ENCODE measurements at places on chromosomes 12 and 14.

DNA sequence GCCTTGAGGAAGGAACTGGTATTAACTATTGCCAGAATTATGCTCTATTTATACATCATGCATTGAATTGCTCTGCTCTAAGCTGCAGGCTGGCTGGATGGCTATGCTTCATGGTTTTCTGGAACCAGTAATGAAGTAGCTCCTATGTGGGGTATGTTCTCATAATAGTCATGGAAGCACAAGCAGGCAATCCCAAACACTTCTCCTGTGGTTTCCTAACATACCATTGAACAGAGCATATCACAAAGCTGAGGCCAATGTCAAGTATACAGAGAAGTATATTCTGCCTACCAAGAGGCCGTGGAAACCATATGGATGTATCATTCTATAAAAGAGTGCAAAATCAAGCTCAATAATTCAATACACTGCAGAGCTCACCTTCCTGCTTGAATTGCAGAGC lies 1752.4 kb upstream of the FLRT2 start:
- DNase-seq, result no peak

- DNase-seq, result no peak
Measured at GRCh38 chr14:79658769-79659168, 552.5 kb downstream of the DIO2 start.

- DNase-seq, result no peak
Measured at GRCh38 chr14:104908303-104908702, 16.4 kb upstream of the PLD4 start.

GRCh38 chr12:62106547-62107185 lies 153.5 kb upstream of the USP15 start:
- DNase-seq, result no peak

- DNase-seq, result no peak
Measured at GRCh38 chr12:107560165-107560898, 125.3 kb upstream of the PWP1 start.

DNA sequence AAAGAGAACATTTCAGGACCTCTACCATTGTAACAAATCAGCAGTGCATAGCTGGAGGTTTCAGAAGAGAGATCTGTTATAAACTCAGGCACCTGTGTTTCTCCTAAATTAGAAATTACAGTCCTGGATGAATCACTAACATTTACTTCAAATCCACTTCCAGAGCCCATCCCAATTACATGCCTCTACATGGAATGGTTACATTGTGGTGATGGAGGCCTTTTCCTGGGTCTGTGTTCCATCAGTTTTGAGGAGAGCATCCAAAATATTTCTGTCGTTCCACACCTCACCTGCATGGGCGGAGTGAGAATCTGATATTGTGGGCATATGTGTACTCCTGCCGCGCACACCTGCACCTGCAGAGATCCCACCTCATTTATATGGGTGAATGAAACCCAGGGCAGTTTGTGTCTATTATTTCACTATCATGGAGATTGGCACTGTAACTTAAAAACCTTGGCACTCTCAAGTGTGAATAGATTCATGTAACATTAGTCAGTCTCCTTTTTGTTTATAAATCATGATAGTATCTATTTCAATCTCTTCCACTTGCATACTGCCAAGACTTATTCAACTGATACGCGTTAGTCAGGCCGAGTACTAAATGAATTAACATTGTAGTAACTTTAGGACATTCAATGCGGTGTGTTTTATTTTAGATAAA lies 215.1 kb upstream of the FAR2 start:
- no peak for DNase-seq

DNA sequence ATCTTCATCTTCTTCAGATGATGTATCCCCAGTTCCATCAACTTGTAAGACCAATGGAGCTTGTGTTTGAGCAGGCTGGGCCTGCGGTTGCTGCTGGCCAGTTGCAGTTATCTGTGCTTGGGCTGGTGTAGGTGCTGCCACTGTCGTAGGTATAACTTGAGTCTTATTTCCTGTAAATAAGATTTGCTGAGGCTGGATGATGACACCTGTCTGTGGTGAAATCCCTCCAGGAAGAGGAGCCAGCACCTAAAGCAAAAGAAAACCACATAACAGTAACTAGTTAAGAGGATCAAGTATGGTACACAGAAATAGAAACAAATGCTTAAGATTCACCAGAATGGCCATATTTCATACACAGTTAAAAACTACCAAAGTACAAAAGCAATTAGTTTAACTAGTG lies 28.2 kb downstream of the GTF2A1 start:
- DNase-seq, result no peak

- no peak for DNase-seq
Measured at GRCh38 chr14:90562652-90563051, 165.8 kb downstream of the CALM1 start.

DNA sequence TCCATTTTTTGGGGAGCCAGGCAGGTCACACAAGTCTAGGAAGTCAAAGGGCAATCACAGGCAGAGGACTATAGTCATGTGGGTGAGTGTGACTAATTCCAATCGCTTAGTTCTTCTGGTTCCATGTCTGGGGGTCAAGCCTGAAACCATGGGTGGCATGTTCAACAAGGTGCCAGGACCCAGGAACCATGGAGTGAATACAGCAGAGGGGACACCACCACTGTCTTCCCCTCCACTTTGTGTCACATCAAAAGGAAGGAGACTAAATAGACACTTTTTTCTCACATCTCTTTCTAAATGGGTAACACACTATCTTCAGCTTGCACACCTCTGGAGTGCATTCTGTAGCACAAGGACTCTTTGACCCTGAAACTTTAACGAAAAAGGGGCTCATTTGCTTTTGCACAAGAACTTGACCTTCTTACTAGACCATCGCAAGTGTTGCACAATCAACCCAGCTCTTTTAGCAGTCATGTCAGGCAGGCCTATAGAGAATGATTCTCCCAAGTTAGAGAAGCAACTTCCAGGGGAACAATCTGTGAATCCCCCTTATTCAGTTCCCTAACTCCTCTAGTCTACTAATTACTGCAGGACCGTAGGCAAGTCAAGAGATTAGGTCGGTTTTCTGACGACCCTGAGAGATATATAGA lies 398.7 kb downstream of the NELL2 start:
- DNase-seq, result no peak

DNA sequence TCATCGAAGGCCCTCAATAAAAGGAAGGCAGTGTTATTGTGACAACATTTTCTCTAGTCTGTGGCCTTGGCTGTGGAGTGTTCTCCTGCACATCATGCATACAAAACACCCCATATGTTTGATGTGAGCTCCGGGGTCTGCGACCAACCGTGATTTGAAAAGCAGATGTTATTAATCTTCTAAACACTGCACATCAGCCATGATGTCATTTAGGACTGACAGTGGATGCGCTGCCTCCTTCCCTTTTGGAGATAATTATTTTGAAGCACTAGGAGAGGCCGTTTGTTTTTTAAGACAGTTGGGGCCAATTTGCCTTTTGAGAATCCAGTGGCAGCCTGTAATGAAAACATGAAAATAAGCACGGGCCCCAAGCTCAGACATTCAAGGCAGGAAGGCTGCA lies 1041.6 kb downstream of the BCL11B start:
- no peak for DNase-seq

- peak; percentile 57 for DNase-seq
Measured at GRCh38 chr12:16880864-16881285, 274.9 kb upstream of the LMO3 start.

DNA sequence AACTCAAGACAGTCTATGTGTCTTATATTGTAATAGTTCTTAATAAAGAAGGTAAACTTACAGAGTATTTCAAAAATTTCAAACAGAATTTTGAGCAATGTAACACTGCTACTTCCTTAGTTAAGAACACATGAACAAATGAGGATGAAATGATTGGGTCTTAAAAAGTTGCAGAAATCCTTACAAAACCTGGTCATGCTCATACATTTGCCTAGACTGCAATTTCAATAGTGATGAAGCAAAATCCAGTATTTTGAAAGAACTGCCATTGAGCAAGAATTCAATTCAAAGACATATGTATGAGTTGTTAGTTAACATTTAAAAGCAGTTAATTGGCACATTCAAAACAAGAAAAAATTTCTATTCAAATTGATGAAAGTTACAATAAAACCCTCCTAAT lies 17.8 kb upstream of the HIF1A start:
- no peak for DNase-seq

- no peak for DNase-seq
Measured at GRCh38 chr12:9809338-9809737, 17.9 kb upstream of the KLRF1 start.

DNA sequence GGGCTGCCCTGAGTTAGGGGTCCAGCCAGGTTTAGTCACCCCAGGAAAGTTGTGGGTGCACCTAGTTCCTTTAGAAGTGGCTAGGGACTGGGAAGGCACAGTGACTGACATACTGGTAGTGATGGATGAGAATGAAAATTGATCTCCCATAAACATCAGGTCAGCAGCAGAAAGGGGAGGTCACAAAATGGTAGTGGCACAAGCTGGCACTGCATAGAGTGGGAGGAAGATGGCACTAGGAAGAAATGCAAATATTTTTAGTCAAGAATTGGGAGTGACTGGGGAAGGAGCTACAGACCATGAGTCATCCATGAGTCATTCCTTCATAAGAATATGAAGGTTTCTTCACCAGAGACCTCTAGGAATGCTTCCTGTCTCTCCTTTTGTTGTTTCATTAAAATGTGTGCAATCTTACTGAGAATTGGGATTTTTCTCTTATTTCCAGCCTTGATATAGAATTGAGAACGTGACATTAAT lies 198.3 kb upstream of the AMIGO2 start:
- no peak for DNase-seq

GRCh38 chr14:100858838-100859220 lies 32.9 kb downstream of the MEG3 start:
- DNase-seq, result peak; percentile 27

DNA sequence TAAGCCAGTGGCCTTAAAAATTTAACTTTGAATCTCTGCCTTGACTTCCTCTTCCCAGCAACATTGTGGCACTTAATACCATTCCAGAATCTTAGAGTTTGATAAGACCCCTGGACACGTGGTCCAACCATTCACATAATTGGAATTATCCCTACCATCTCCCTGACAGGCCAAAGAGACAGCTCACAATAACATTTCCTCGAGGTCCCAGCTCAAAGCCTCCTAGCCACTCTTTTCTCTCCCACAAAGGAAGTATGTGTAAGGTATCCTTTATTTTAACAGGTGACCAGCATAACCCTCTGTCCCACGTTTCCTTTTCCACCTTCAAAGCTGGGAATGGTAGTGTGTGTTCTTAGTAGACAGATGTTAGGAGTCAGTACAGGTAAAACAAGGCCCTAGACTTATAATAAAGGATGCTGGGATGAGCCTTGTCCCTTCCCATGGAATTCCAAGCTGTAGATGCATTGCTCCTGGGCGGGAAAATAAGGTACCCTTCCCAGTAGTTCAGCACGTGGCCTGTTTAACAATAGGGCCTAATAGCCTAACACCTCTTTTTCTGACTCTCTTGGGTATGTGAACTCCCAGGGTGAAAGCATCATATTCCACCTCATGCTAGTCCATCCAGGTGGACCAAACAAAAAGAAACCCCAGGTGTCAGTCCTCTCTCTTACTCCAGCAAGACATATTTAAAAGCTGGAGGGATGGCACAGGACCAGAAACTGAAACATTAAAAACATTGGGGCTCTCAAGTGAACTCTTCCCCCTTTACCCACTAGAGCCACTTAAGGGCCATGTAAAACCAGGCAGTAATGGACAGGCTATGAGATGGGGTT lies 37.5 kb upstream of the COL2A1 start:
- no peak for DNase-seq

GRCh38 chr14:106507354-106507753 lies 981.0 kb downstream of the TMEM121 start:
- no peak for DNase-seq

DNA sequence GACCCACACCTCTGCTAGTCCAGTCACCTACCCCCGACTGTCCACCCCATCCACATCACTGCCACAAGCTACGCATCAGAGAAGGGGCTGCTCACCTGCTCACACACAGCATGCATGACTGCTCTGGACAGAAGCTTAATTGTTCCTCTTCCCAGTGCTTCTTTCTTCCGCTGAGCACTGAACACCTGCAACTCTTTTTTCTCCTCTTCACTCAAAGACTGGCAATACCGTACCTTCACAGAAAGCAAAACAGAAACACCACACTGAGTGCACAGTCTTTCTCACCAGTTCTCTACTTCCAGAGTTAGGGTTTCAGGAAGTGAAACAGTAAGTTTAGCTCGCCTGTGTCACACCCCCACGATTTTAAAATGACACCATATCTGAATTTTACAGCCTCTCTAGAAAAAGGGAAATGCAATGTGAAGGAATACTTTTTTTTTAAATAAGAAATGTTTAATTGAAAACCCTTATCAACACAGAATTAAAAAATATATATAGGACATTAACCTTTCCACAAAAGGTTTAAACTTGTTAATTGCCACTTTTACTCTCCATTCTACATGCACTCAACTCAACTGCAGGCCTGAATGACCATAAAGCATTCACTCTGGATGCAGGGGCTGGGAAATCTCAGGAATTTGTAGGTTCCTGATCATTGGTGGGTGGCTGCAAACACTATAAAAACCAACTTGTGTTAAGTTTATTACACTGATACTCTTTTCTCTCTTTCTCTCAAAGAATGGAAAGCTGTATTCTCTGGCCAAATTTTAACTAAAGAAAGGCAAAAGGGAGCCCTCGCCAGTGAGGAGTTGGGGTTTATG lies 120.0 kb downstream of the PRICKLE1 start:
- no peak for DNase-seq

DNA sequence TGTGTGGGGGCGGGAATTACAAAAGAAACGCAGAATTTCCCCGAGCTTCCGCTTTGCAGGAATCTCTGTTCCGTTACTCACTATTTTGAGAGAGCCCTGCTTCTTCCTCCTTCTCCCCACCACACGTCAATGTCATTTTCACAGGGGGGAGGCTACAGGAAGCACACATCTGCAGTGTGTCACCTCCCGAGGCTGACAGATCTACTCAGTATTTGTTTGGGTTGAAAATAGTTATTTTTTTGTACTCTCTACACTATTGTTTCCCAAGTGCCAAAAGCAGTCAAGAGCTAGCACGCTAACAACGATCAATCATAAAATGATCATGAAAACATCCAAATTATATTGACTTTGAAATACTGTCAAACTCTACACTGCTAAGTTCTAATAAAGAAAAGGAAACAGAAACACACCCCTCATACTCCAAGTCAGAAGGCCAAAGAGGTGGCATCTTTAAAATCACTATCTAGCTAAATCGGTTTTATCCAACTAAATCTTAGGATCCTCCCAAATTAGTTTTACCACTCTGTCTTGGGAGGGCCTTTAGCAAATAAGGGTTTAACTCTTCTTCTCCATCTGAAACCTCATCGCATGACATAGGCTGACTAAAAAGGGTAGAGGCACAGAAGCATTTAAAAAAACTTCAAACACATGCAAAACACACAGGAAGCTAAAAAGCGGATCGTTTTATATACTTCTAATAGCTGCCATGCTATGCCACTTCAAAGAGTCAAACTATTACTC lies 51.8 kb downstream of the FOXN3 start:
- no peak for DNase-seq

DNA sequence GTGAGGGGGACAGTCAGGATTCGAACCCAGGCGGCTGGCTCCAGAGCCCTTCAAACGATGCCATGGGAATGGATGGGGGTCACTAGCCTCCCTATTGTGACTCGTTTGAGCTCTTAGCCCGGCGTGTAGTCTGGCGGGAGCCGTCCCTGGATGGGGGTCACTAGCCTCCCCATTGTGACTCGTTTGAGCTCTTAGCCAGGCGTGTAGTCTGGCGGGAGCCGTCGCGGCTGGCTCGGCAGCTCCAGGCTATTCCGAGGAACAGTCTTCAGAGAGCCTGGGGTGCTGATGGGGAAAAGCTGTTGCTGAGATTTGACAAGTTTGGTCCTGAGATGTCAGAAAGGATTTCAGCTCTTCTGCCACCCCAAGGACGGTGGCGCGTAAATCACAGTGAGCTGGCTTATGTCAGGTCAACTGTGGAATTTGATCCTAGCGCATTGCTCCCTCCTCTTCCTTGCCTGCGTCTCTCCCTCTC lies 58.3 kb downstream of the CALM1 start:
- no peak for DNase-seq

GRCh38 chr14:48250575-48250974 lies 575.2 kb upstream of the MDGA2 start:
- no peak for DNase-seq

All from NCI-H1436 (cell line).